ENCODE measurements at places on chromosomes 1 and 21.

DNA sequence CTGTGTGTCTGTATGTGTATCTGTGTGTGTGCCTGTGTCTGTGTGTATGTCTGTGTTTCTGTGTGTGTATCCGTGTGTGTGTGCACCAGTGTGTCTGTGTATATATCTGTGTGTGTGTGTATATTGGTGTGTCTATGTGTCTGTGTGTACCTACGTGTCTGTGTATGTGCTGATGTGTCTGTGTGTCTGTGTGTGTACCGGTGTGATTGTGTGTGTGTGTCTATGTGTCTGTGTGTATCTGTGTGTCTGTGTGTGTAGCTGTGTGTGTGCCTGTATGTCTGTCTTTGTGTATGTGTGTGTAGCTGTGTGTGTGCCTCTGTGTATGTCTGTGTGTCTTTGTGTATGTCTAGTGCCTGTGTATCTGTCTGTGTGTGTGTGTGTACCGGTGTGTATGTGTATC lies 32.0 kb downstream of the CAMK2N1 start:
- DNase-seq = no peak

DNA sequence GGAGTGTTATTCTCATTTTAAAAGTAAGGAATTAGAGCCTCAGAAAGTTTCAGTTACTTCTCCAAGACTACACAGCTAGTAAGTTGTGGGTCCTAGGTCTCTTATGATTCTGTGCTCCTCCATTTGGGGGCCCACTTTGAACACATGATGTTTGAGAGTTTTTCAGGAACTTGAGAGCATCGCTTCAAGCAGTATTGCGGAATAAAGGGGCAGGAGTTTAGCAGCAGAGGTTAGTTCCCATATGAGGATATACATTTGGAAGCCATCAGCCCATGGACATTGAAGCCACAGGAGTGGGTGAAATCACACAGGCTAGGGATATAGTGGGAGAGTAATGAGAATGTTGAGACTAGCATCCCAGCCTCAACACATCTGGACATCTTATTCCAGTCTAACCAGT lies 143.2 kb downstream of the RASAL2 start:
- no peak for DNase-seq

GRCh38 chr21:17607684-17608083 lies 5.0 kb downstream of the BTG3 start:
- DNase-seq = no peak

GRCh38 chr1:162020150-162020549 lies 3.5 kb downstream of the OLFML2B start:
- no peak for DNase-seq
